ENCODE measurements at places on chromosomes 11 and 22. TPM values are rescaled to one million over a fixed set of nuclear protein-coding genes. Genes with fewer than 3 reads are reported as not detected.

DNA sequence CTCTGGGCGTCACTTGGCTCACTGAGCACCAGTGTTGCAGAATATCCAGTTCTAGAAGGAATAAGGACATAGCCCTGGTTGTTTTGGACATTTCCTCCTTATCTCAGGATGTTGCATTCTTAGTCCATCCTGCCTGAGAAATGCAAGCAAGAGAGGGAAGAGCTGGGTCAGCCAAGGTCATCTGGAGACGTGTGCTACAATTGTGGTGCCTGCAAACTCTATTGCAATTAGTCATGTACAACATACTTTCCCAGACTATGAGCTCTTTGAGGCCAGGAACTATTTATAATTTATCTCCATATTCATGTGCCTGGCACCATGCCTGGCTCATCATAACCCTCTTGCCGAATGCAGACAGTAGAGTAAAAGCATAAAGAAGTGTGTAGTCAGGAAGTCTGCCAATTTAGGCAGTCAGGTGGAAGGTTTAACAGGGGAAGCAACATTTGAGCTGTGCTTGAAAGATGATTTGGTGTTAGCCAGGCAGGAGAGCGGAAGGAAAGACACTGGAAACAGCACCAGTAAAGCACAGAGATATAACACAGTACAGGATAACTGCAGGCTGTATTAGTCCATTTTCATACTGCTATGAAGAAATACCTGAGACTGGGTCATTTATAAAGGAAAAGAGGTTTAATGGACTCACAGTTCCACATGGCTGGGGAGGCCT lies 129.4 kb upstream of the PAX6 start:
- peaks cover 2% of the 10 kb centered on the region for H3K4me1 ChIP-seq
- H3K4me3 ChIP-seq, result no peak overlapping the region
- no peaks in the 10 kb centered on the region for H3K36me3 ChIP-seq
- no peak for DNase-seq
- H3K27ac ChIP-seq, result no peak overlapping the region

DNA sequence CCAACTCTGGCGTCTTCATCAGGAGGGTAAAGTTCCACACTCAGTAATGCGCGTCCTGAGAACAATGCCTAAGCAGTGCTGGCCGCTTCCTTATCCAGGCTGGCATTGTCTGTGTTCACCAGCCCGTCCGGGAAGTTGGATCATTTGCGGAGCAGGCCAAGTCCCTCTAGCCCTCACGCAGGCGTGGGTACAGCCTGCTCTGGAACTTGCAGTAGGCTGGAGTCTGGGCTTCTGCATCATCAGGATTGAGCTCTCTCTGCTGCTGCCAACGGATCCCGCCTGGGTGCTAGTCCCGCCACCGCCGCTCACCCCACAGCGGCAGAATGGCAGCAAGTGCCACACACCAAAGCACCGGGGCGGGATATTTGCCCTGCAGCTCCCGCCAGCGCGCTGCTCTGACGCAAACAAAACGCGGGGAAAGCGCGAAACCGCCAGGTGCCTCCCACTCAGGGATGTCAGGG lies 29.0 kb downstream of the GLYATL1 start:
- H3K27me3 ChIP-seq, result no peaks in the 10 kb centered on the region
- H3K27ac ChIP-seq, result no peak overlapping the region
- DNase-seq, result no peak
- no peak overlapping the region for H3K4me3 ChIP-seq

DNA sequence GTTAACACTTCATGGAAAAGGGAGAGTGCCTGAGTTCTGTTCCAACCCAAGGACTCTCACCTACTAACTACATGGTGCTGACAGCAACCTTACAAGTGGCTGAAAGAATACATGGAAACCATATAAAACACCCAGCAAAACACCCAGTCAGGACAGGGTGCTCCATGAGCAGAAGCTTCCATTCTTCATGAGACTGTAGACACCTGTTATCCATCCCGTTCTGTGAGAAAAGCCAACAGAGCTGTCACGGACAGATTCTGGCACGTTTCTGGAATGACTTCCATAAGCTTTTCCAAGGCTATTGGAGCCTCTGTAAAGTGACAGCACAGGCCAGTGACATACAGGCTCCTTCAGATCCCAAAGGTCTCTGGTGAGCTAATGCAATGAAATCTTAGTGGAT lies 23.2 kb downstream of the PRR14L start:
- DNase-seq, result no peak
- H3K4me3 ChIP-seq, result no peak overlapping the region
- no peaks in the 10 kb centered on the region for H3K4me1 ChIP-seq
- H3K36me3 ChIP-seq, result peaks cover 47% of the 10 kb centered on the region

GRCh38 chr11:74006743-74007304 lies 2.1 kb downstream of the UCP3 start:
- H3K36me3 ChIP-seq, result peaks cover 20% of the 10 kb centered on the region

GRCh38 chr11:114064216-114064615 lies 4.7 kb downstream of the ZBTB16 start:
- H3K27ac ChIP-seq, result no peak overlapping the region
- H3K27me3 ChIP-seq, result peaks cover 11% of the 10 kb centered on the region
- no peak for DNase-seq
- no peaks in the 10 kb centered on the region for H3K36me3 ChIP-seq

DNA sequence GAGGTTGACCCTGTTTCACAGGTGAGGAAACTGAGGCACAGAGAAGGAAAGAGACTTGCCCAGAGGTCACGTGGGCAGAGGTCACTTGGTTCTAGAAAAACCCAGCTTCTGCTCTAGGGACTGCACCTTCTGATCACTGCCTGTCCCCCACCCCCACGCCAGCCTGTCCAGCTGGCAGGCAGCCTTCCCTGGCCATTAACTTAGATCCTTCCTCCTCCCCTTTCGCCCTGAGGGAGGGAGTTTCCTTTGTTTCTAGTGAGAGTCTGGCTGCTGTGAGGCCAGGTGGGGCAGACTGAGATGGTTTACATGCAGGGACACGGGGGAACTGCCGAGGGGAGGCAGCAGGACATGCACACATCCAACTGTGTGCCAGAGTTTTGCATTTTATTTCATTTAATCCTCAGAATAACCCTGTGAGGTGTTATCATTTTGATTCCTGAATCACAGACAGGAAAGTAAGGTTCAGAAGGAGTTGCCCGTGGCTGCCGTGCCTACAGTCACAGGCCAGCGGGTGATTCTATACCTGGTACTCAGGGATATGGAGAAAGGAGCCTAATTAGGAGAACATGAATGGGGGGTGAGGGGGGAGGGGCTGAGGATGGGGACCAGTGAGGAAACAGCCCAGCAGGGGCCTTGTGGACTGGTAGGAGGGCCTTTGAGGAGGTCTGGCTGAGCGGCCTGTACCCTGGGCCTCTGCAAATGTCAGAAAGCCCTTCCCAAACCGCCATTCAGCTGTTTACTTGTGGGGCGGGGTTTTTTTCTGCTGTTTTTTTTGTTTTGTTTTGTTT lies 3.4 kb downstream of the FAM83F start:
- DNase-seq, result no peak
- peaks cover 37% of the 10 kb centered on the region for H3K27me3 ChIP-seq
- H3K4me3 ChIP-seq, result no peak overlapping the region
- H3K27ac ChIP-seq, result no peak overlapping the region
- no peaks in the 10 kb centered on the region for H3K36me3 ChIP-seq

DNA sequence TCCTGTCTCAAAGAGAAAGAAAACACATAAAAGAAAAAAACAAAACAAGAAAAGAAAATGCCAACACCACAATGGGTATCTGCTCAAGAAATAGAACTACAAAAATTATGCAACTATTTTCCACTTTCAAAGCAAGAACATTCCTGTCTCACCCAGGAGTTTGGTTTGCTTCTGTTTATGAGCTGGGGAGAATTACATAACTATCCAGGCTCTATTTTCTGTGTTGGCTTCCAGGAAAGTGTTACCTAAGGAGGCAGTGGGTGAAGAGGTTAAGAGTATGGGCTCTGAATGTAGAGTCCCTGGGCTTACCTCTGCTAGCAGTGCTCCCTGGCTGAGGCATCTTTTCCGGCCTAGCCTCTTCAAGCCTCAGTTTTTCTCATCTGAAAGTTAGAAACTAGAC lies 426.7 kb downstream of the MIAT start:
- H3K27me3 ChIP-seq, result peaks cover 41% of the 10 kb centered on the region
- no peak overlapping the region for H3K27ac ChIP-seq
- H3K36me3 ChIP-seq, result no peaks in the 10 kb centered on the region
- no peak for DNase-seq

GRCh38 chr11:44016546-44017442 lies 31.0 kb upstream of the ACCSL start:
- no peak overlapping the region for H3K4me3 ChIP-seq
- no peak for DNase-seq
- no peak overlapping the region for H3K27ac ChIP-seq
- no peaks in the 10 kb centered on the region for H3K36me3 ChIP-seq
- peaks cover 3% of the 10 kb centered on the region for H3K27me3 ChIP-seq
- no peaks in the 10 kb centered on the region for H3K4me1 ChIP-seq

- no peak overlapping the region for H3K27ac ChIP-seq
- H3K27me3 ChIP-seq, result no peaks in the 10 kb centered on the region
- H3K4me1 ChIP-seq, result peaks cover 56% of the 10 kb centered on the region
- no peak for DNase-seq
Measured at GRCh38 chr11:121444526-121444925, 7.6 kb upstream of the SORL1 start.

GRCh38 chr11:94417386-94417987 lies 16.3 kb upstream of the GPR83 start:
- no peak overlapping the region for H3K4me3 ChIP-seq
- DNase-seq, result no peak
- H3K4me1 ChIP-seq, result no peaks in the 10 kb centered on the region
- H3K36me3 ChIP-seq, result peaks cover 57% of the 10 kb centered on the region
- no peak overlapping the region for H3K27ac ChIP-seq
- H3K27me3 ChIP-seq, result no peaks in the 10 kb centered on the region

- H3K27ac ChIP-seq, result peak overlapping the region; percentile 47
- H3K4me1 ChIP-seq, result peaks cover 59% of the 10 kb centered on the region
- DNase-seq, result no peak
- peaks cover 57% of the 10 kb centered on the region for H3K36me3 ChIP-seq
Measured at GRCh38 chr11:34448223-34448994, 9.7 kb downstream of the CAT start.

- no peak overlapping the region for H3K27ac ChIP-seq
- H3K4me3 ChIP-seq, result no peak overlapping the region
- H3K36me3 ChIP-seq, result peaks cover 65% of the 10 kb centered on the region
- H3K27me3 ChIP-seq, result no peaks in the 10 kb centered on the region
- no peak for DNase-seq
Measured at GRCh38 chr11:7592711-7593110, 78.9 kb downstream of the PPFIBP2 start.

- H3K27me3 ChIP-seq, result no peaks in the 10 kb centered on the region
- no peak for DNase-seq
- no peak overlapping the region for H3K4me3 ChIP-seq
- H3K36me3 ChIP-seq, result no peaks in the 10 kb centered on the region
- H3K4me1 ChIP-seq, result no peaks in the 10 kb centered on the region
- H3K27ac ChIP-seq, result no peak overlapping the region
Measured at GRCh38 chr11:38182126-38182866, 1584.3 kb upstream of the RAG2 start.

- peaks cover 6% of the 10 kb centered on the region for H3K4me1 ChIP-seq
- no peak for DNase-seq
- no peak overlapping the region for H3K4me3 ChIP-seq
Measured at GRCh38 chr22:31244943-31245451, 32.9 kb downstream of the LIMK2 start.

- no peaks in the 10 kb centered on the region for H3K27me3 ChIP-seq
- peak overlapping the region; percentile 94 for H3K4me3 ChIP-seq
- H3K36me3 ChIP-seq, result peaks cover 40% of the 10 kb centered on the region
- DNase-seq, result no peak
- peaks cover 45% of the 10 kb centered on the region for H3K4me1 ChIP-seq
Measured at GRCh38 chr11:47377571-47378009, 757 bp downstream of the SPI1 start.

DNA sequence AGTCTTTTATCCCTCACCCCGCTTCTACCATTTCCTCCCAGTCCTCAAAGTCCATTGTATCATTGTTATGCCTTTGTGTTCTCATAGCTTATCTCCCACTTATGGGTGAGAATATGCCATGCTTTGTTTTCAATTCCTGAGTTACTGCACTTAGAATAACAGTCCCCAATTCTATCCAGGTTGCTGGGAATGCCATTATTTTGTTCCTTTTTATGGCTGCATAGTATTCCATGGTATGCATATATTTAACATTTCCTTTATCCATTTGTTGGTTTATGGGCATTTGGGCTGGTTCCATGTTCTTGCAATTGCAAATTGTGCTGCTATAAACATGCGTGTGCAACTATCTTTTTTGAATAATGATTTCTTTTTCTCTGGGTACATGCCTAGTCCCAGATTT lies 114.9 kb downstream of the VPREB1 start:
- H3K4me3 ChIP-seq, result no peak overlapping the region
- no peak for DNase-seq
- no peak overlapping the region for H3K27ac ChIP-seq
- peaks cover 59% of the 10 kb centered on the region for H3K4me1 ChIP-seq
- no peaks in the 10 kb centered on the region for H3K27me3 ChIP-seq

- H3K4me1 ChIP-seq, result no peaks in the 10 kb centered on the region
- no peaks in the 10 kb centered on the region for H3K36me3 ChIP-seq
Measured at GRCh38 chr11:132872211-132872610, 660.1 kb downstream of the OPCML start.

DNA sequence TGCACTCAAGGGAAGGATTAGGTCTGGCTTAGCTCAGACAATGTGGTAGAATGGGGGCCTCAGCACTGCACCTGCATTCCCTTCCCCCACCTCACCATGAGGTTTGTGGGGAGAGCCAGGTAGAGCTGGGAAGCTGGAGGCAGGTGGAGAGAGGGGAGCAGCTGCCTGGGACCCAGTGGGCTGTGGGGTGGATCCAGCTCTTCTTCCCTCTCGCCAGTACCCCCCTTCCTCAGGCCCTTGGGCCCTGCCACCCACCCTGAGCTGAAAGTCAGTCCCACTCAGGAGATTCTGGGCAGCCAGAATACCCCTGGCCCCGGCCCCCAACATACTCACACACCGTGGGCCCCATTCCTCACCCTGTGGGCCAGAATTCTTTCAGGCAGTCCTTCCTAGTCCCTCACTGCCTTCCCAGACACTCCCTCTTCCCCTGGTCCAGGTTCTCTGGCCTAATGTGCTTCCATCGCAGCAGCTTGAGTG lies 3.1 kb upstream of the POLD4 start:
- H3K4me3 ChIP-seq, result peak overlapping the region; percentile 72
- peaks cover 69% of the 10 kb centered on the region for H3K4me1 ChIP-seq
- no peak for DNase-seq
- no peaks in the 10 kb centered on the region for H3K27me3 ChIP-seq
- H3K36me3 ChIP-seq, result peaks cover 14% of the 10 kb centered on the region
- peak overlapping the region; percentile 90 for H3K27ac ChIP-seq

- H3K36me3 ChIP-seq, result no peaks in the 10 kb centered on the region
- DNase-seq, result peak; percentile 41
- no peaks in the 10 kb centered on the region for H3K27me3 ChIP-seq
- peak overlapping the region; percentile 81 for H3K4me3 ChIP-seq
- peaks cover 23% of the 10 kb centered on the region for H3K4me1 ChIP-seq
Measured at GRCh38 chr22:46129390-46130041, 20.8 kb upstream of the PPARA start.

CWF19L2 gene
- 26.1 TPM for total RNA-seq

PMM1 gene
- total RNA-seq, result 13.0 TPM

PLAAT4 gene
- 4.7 TPM for total RNA-seq

JAML gene
- total RNA-seq, result 1.5 TPM

MRPL49 gene
- 62.4 TPM for total RNA-seq

PI4KA gene
- 114 TPM for total RNA-seq

OR52H1 gene
- total RNA-seq, result 0.20 TPM

ISX gene
- total RNA-seq, result not detected

BTG4 gene
- not detected for total RNA-seq

FDXACB1 gene
- 7.4 TPM for total RNA-seq

CCDC73 gene
- total RNA-seq, result not detected

OR10D3 gene
- total RNA-seq, result not detected
